Neural progenitor cell (in vitro differentiated cells): ENCODE measurements at places on chromosomes 5 and 9. TPM values are rescaled to one million over a fixed set of nuclear protein-coding genes. Genes with fewer than 3 reads are reported as not detected.

DNA sequence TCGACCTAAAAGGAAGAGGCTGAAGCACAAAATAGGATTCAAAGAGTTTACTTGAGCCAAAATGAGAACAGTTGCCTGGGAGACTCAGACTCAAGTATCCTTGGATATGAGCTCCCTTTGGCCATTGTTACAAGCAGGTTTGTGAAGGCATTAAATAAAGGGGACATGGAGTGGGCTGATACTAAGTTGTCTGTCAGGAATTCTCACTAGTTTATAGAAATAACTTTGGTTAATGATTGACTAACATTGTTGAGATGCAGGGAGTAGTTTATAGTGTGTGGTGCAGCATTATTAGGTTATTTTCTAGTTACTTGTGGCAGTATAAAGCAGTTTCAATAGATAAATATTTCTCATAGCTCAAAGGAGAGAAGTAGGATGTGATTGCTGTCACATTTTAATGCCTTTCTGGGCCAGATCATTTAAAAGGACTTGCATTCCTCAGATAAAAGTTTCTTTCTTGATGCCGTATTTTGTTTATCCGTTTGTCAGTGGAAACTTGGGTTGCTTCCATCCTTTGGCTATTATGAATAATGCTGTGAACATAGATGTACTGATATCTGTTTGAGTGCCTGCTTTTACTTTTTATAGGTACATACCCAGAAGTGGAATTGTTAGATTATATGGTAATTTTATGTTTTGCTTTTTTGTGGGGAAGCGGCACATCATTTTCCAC is 9.1 kb downstream of the AP3S1 start:
- H3K27ac ChIP-seq, result no peak overlapping the region
- no peaks in the 10 kb centered on the region for H3K36me3 ChIP-seq
- no peaks in the 10 kb centered on the region for H3K27me3 ChIP-seq
- H3K4me1 ChIP-seq, result no peaks in the 10 kb centered on the region
- no peak for DNase-seq

GRCh38 chr5:15992918-15993317 is 186.7 kb downstream of the MARCHF11 start:
- H3K4me1 ChIP-seq, result no peaks in the 10 kb centered on the region
- H3K27ac ChIP-seq, result no peak overlapping the region
- no peaks in the 10 kb centered on the region for H3K36me3 ChIP-seq
- H3K4me3 ChIP-seq, result no peak overlapping the region
- H3K27me3 ChIP-seq, result no peaks in the 10 kb centered on the region

DNA sequence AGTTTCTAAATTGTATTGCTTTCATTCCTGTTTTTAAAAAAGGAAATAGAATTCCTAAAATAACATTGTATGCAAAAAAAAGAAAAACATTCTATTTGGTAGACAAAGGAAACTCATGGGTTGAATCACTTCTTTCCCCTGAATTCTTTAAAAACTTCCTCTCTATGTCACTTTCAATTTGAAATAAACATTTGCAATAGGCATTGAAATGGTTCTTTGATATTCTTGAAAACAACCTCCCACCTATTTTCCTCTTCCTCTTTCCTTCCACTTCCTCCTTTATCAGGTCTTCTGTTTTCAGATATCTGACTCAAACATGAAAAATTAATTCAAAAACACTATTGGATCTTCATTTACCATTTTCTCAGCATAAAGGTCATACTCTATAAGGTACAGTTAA is 442.0 kb upstream of the MEF2C start:
- H3K36me3 ChIP-seq, result no peaks in the 10 kb centered on the region
- no peak for DNase-seq
- no peaks in the 10 kb centered on the region for H3K27me3 ChIP-seq
- no peak overlapping the region for H3K4me3 ChIP-seq
- no peak overlapping the region for H3K27ac ChIP-seq

RCL1 gene
- total RNA-seq, result 17.9 and 19.5 TPM in 2 replicates

ZNF300 gene
- total RNA-seq, result 17.0 and 28.8 TPM in 2 replicates

ZFR gene
- total RNA-seq, result 108 and 131 TPM in 2 replicates

RALGDS gene
- total RNA-seq, result 24.1 and 58.8 TPM in 2 replicates

UBTD2 gene
- 62.5 and 92.9 TPM in 2 replicates for total RNA-seq

ICE1 gene
- 38.9 and 47.6 TPM in 2 replicates for total RNA-seq
